NCI-H524 (cell line): ENCODE measurements at places on chromosomes 4 and X.

- no peak for DNase-seq
Measured at GRCh38 chr4:15451866-15452765, 17.6 kb upstream of the CC2D2A start.

- DNase-seq = no peak
Measured at GRCh38 chr4:185104733-185105132, 38.3 kb upstream of the SLC25A4 start.

GRCh38 chrX:22445880-22446279 lies 173.2 kb downstream of the CBLL2 start:
- DNase-seq = no peak

DNA sequence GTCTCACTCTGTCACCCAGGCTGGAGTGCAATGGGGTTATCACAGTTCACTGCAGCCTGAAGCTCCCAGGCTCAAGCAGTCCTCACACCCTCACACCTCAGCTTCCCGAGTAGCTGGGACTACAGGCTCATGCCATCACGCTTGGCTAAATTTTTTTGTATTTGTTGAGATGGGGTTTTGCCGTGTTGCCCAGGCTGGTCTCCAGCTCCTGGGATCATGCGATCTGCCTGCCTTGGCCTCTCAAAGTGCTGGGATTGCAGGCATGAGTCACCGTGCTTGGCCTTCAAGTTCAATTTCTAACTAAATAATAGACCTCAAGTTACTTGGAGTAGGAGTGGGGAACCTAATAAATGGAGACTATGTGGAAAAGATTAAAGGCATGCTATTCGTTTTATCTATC lies 48.9 kb downstream of the MND1 start:
- DNase-seq = no peak

- no peak for DNase-seq
Measured at GRCh38 chr4:24598025-24598424, 13.7 kb upstream of the DHX15 start.

- no peak for DNase-seq
Measured at GRCh38 chrX:45900766-45901615, 644.2 kb downstream of the ZNF674 start.

DNA sequence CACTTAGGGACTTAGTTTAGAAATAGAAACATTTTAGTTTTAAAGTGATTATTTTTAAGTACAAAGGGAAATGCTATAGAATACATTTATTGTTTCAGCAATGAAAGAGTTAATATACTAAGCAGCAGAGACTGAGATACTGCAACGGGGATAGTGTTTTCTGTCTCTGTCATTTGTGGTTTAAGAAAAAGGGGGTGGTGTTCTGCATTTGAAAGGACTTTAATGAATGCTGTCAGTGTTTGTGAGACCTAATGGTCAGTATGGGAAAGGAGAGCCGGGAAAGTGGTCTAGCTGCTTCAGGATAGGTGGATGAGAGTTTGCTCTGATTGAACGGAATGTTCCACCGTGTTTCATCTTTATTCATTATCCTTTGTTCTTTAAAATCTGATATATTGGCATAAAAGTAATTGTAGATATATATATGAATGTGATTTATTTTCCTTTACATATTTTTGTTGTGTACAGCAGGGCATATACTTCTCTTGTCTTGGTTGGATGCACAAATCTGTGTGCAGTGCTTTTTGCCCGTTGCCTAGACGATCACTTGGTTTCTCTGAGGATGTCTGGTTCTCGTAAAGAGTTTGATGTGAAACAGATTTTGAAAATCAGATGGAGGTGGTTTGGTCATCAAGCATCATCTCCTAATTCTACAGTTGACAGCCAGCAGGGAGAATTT lies at the start of gene KLHL5:
KLHL5 (plus strand) TSS at position 139 of the 676 bp plus-strand sequence; CDS start at position 560, 421 bp downstream.
- DNase-seq = no peak
